ENCODE measurements at places on chromosomes 1 and 21.

GRCh38 chr21:15568516-15568915 lies 161.3 kb upstream of the USP25 start:
- DNase-seq = no peak

- peak; percentile 79 for DNase-seq
These were observed 28.1 kb upstream of the RNF19B start for GRCh38 chr1:32992489-32993323.

- DNase-seq = no peak
These were observed 1.4 kb downstream of the TOMM20 start for GRCh38 chr1:235127203-235127602.

GRCh38 chr1:55425310-55425930 lies 210.3 kb upstream of the USP24 start:
- DNase-seq = no peak

DNA sequence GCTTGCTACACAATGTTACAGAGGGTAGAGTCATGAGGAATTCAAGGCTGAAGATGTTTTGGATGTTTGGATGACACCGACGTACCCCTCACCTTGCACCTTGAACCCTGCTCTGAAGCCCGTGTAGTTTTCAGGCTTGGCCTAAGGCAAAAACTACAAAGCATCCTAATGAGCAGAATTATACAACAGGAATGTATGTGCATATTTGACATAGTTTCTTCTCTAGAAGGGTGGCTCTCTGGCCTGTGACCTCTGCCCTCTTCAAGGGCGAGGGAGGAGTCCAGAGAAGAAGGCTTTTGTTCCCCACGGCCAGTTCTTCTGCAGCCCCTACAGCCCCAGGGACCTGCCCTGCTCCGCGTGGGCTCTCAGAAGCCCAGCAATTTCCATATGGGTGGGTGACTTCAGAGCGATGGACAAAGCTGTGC lies 43.3 kb downstream of the L1TD1 start:
- no peak for DNase-seq

GRCh38 chr1:111504097-111504496 lies 664 bp upstream of the ADORA3 start:
- DNase-seq = no peak

- no peak for DNase-seq
These were observed 120.0 kb downstream of the SETD4 start for GRCh38 chr21:35940074-35940927.

- no peak for DNase-seq
These were observed 23.2 kb upstream of the WDR26 start for GRCh38 chr1:224457782-224458144.
